ENCODE measurements at places on chromosomes 16 and 17. TPM values are rescaled to one million over a fixed set of nuclear protein-coding genes. Genes with fewer than 3 reads are reported as not detected.

- peak; percentile 78 for DNase-seq
These were observed 110.9 kb downstream of the XYLT1 start for GRCh38 chr16:17359788-17360390.

DNA sequence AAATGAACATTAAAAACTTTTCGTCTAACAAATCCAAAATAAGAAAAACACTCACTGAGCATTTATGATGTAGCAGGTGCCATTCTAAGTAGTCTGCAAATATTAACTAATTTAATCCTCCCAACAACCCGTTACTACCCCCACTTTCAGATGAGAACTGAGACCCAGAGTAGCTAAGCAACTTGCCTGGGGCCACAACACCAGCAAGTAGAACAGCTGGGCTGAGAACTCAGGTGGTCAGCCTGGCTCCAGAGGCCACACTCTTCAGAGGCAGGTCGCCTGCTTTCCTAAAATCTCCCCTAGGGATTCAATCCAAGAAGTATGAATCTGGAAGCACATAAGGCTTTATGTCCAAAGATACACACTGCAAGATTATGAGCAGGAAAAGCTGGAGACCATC, 6.2 kb downstream of the MBTPS1 start:
- DNase-seq = no peak

Gene NAGS
- 0.95 TPM for polyA plus RNA-seq

GRCh38 chr16:735982-736453, 4.8 kb downstream of the CIAO3 start:
- no peak for DNase-seq

DNA sequence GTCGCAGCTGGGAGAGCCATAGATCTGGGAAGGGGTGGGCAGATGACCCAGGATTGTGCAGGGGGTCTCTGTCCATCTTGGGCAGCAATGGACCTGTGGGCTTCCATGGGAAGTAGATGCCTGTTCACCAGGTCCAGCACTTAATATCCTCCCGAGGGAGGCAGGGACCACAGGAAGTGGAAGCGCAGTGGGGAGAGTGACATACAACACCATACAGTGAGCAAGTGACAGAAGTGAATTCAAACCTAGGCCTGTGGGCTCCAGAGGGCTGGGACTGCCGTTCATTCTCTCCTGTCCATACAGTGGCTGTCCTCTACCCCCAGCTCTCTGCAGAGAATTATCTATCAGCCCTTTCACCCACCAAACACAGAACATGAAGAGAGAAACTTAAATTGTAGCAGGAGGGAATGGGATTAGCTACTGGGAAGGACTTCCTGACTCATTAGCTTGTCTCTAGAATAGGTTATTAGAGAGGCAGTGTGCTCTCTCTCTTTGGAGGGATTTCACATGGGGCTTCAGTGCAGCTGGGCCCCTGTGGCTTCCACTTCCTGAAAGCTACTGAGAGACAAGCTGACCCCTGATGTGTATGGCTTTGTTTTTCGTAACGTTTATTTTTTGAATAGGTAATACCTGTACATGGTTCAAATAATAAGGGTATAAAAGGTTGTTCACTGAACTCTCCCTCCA, 13.1 kb upstream of the SEZ6 start:
- no peak for DNase-seq

Gene ZPBP2
- not detected for polyA plus RNA-seq

DNA sequence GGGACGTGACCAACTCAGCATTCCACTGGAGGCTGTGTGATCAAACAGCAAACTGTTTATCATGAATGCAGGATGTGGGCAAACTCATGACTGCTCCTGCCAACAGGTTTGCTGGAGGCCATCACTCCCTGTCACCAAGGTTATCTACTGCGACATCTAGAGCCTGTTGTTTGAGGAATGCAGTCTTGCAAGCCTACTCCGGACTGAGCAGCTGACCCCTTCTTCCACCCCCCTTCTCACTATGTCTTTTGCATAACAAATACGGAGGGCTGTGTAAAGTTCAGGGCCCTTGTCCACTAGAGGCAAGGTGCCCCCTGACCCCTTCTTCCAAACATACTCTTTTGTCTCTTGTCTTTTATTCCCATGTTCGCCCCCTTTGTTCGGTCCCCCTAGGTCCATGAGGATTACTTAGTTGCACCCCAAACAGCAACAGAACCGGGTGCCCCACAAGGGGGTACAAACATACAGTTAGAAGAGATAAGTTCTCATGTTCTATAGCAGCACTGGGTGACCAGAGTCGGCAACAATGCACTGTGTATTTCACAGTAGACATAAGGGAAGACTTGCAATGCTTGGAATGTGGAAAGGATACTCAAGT, 28.7 kb downstream of the MEAK7 start:
- no peak for DNase-seq

- peak; percentile 56 for DNase-seq
These were observed 21.8 kb upstream of the GAN start for GRCh38 chr16:81292936-81293335.

DNA sequence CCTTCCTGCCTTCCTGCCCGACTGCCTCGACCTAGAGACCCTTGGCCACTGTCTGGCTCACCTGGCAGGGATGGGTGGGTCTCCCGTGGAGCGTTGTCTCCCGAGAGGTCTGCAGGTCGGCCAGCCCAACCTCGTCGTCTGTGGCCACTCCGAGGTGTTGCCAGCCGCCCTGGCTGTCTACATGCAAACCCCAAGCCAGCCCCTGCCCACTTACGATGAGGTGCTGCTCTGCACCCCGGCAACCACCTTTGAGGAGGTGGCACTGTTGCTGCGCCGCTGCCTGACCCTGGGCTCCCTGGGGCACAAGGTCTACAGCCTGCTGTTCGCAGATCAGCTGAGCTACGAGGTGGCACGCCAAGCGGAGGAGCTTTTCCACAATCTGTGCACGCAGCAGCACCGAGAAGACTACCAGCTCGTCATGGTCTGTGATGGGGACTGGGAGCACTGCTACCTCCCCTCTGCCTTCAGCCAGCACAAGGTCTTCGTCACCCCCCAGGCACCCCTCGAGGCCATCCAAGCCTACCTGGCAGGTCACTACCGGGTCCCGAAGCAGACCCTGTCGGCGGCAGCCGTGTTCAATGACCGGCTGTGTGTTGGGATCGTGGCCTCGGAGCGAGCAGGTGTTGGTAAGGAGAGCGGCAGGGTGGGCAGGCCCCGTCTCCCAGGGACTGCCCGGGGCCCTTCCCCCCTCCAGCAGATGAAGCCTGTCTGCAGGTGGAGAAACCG, 75.1 kb upstream of the ENDOV start:
- no peak for DNase-seq

Gene TPSAB1
- polyA plus RNA-seq = not detected

- peak; percentile 48 for DNase-seq
These were observed 1.7 kb upstream of the ZNF423 start for GRCh38 chr16:49857423-49858181.

DNA sequence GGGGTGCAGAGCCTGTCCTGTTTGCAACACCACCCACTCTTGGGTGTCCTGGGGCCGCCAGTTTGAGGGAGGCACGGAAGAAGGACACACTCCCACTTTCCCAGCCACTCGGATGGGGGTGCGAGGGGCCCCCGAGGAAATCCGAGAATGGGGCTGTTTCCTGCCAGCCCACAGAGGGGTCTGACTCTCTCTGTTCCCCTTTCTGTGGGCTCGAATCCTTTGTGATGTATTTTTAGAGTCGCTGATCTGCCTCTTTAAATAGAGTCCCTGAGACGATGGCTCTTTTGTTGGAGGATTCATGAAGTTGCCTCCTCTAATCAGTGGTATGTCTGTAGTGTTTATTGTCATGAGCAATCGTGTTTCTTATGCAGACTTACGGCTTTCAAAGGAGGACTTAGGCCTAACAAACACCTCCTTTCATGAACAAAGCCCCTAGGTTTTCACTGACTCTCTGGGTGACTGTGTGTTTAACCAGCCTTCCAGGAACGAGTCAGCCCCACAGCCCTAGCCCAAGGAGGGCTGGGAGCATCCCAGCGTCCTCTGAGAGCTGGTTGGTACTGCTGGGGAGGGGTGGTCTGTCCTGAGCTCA, 29.1 kb downstream of the CIBAR2 start:
- DNase-seq = no peak

DNA sequence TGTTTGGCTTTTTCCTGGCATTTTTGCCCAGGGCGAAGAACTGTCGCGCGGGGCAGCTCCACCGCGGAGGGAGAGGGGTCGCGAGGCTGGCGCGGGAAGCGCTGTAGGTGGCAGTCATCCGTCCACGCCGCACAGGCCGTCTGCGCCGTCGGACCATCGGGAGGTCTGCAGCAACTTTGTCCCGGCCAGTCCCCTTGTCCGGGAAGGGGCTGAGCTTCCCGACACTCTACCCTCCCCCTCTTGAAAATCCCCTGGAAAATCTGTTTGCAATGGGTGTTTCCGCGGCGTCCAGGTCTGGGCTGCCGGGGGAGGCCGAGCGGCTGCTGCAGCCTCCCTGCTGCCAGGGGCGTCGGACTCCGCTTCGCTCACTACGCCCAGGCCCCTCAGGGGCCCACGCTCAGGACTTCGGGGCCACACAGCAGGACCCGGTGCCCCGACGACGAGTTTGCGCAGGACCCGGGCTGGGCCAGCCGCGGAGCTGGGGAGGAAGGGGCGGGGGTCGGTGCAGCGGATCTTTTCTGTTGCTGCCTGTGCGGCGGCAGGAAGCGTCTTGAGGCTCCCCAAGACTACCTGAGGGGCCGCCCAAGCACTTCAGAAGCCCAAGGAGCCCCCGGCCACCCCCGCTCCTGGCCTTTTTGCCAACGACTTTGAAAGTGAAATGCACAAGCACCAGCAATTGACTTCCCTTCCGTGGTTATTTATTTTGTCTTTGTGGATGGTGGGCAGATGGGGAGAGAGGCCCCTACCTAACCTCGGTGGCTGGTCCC, 2.3 kb upstream of the CBX4 start:
- no peak for DNase-seq

DNA sequence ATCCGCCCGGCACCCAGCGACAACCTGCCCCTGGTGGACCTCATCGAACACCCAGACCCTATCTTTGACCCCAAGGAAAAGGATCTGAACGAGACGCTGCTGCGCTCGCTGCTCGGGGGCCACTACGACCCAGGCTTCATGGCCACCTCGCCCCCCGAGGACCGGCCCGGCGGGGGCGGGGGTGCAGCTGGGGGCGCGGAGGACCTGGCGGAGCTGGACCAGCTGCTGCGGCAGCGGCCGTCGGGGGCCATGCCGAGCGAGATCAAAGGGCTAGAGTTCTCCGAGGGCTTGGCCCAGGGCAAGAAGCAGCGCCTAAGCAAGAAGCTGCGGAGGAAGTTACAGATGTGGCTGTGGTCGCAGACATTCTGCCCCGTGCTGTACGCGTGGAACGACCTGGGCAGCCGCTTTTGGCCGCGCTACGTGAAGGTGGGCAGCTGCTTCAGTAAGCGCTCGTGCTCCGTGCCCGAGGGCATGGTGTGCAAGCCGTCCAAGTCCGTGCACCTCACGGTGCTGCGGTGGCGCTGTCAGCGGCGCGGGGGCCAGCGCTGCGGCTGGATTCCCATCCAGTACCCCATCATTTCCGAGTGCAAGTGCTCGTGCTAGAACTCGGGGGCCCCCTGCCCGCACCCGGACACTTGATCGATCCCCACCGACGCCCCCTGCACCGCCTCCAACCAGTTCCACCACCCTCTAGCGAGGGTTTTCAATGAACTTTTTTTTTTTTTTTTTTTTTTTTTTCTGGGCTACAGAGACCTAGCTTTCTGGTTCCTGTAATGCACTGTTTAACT, 1.0 kb downstream of the NOG start:
- peak; percentile 30 for DNase-seq

- DNase-seq = peak; percentile 51
These were observed 19.4 kb upstream of the ATP5MC1 start for GRCh38 chr17:48873209-48873608.
